ENCODE measurements at places on chromosomes 5 and 9. TPM values are rescaled to one million over a fixed set of nuclear protein-coding genes. Genes with fewer than 3 reads are reported as not detected.

DNA sequence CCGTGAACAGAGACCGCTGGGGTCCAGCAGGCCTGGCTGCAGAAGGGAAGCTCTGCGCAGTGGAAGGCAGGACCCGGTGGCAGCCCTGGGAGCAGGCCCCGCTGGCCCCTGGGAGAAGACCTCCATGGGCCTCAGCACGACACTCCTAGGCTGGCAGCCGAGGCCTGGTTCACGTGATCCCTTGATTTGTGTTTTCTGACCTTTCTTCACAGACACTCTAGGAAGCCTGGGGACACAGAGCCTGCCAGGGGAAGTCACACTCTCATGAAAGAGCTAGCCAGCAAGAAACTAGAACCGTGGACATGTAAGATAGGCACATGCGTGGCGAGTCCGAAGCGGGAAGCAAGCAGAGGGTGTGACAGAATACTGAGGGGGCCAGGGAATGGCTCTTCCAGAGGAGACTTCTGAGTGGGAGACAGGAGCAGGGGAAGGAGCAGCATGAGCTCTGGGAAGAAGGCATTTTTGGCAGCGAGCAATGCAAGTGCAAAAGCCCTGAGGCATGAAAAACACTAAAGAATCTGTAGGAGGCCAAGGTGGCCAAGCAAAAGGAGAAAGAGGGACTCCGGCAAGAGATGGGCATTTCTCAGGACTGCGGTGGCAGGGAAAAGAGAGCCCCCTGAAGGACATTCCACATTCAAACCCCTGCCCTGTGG is 26.6 kb upstream of the IL17B start:
- H3K36me3 ChIP-seq, result no peaks in the 10 kb centered on the region
- H3K27ac ChIP-seq, result no peak overlapping the region
- no peaks in the 10 kb centered on the region for H3K4me1 ChIP-seq
- no peaks in the 10 kb centered on the region for H3K27me3 ChIP-seq

DNA sequence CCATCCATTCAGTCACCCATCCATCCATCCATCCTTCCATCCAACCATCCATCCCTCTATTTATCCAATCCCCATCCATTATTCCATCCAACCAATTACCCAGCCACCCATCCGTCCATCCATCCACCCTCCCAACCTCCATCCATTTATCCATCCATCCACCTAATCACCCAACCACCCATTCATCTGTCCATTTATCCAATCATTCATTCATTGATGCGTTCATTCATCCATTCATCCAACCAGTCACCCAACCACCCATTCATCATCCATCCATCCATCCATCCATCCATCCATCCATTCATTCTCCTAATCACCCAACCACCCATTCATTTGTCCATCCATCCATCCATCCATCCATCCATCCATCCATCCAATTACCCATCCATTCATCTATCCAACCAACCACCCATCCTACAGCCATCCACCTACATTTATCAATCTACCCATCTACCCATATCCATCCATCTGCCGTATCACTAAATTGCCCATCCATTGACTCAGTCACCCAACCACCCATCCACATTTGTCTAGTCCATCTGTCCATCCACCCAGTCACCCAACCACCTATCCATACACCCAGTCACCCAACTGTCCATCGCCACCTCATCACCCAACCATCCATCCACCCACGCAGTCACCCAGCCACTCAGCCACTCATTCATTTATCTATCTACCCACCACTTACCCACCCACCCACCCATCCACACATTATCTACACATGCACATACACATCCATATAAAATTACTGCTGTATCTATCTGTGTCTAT is 165.4 kb downstream of the TRIO start:
- no peak for DNase-seq
- H3K4me3 ChIP-seq, result no peak overlapping the region
- H3K36me3 ChIP-seq, result no peaks in the 10 kb centered on the region
- no peaks in the 10 kb centered on the region for H3K4me1 ChIP-seq
- no peaks in the 10 kb centered on the region for H3K27me3 ChIP-seq

GRCh38 chr5:68137511-68138140 is 77.9 kb upstream of the PIK3R1 start:
- no peaks in the 10 kb centered on the region for H3K27me3 ChIP-seq
- H3K27ac ChIP-seq, result no peak overlapping the region
- H3K4me1 ChIP-seq, result no peaks in the 10 kb centered on the region
- no peak overlapping the region for H3K4me3 ChIP-seq
- no peak for DNase-seq

DNA sequence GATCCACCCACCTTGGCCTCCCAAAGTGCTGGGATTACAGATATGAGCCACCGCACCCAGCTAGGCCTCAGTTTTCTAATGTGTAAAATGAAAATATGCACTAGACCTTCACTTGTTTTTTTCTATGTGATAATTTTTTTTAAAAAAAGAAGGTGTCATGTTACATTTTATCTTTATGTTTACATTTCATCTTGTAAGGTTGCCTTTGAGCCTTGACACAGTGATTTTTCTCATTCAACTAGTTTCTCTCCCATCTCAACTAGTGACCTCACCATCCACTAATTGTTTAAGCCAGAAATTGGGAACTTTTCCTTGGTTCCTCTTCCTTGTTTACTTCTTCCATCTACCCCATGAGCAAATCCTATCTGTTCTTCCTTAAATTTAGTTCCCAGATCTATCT is 21.5 kb downstream of the TMC1 start:
- no peaks in the 10 kb centered on the region for H3K27me3 ChIP-seq
- no peaks in the 10 kb centered on the region for H3K4me1 ChIP-seq
- DNase-seq, result no peak
- H3K27ac ChIP-seq, result no peak overlapping the region

DNA sequence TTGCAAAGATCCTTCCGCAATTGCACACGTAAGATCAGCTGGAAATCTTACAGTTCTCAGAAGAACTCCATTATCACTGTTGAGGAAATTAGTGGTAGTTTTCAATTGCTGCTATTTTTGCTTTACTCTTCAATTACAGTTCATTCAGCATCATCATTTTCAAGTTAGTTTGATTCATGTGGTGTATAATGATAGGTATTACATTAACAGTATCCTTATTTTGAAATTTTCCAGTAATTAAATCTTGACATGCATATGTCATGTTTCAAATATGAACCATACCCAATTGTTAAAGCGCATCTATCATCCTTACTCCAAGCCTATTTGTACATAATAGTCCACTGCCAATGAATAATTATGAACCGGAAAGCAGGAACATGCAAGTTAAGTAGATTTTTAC is 60.3 kb downstream of the NR6A1 start:
- no peaks in the 10 kb centered on the region for H3K36me3 ChIP-seq
- H3K27me3 ChIP-seq, result no peaks in the 10 kb centered on the region
- DNase-seq, result no peak
- no peak overlapping the region for H3K27ac ChIP-seq
- no peaks in the 10 kb centered on the region for H3K4me1 ChIP-seq

DNA sequence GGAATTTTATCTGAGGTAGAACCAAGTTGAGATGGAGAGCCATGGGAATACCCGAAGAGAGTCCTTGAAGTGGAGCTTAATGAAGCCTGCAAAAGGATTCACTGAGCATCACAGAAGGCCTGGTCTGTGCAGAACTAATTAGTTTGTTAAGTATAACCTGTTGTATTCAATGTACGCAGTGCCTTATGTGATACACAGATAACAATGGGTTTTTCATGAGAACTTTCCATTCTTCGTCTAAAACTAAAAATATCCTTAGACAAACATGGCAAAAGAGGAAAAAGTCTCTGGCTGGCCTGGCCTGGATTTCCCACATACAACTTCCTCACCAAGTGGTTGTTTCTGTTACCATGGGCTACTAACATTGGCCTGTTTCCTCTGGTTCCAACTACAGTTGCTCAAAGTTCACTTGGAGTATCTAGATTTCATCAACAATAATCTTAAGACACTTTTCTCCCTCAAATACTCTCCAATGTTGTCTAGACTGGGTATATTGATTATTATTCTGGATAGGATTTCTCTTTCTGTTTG is 237.6 kb upstream of the ZNF462 start:
- no peak for DNase-seq
- H3K27me3 ChIP-seq, result no peaks in the 10 kb centered on the region
- no peaks in the 10 kb centered on the region for H3K36me3 ChIP-seq
- no peaks in the 10 kb centered on the region for H3K4me1 ChIP-seq
- H3K27ac ChIP-seq, result no peak overlapping the region

DNA sequence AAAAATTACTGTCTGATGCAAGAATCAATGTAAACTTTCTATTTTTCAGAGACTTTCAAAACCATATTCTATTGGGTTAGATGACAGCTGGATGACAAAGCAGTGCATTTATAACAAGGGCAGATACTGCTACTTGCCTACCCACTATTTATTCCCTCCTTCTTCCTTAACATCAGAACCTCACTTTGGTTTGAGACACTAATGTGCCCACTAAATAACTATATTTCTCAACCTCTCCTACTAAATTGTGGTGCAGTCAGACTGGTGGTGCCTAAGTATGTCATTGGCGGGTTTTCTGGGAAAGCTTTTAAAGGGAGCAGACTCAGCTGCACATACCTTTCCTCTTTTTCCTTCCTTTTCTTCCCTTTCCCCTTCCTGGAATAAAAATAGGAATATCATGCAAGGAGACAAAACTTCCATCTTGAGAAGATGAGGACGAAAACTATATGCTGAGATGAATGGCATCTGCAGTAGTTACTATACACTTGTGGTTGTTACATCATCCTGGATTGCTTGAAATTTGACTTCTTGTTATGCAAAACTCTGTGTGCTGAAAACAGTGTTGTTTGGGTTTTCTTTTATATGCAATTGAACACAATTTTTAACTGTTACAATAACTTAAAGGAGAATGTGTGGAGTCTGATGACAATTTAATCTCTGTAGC is 43.8 kb downstream of the PRR16 start:
- H3K36me3 ChIP-seq, result no peaks in the 10 kb centered on the region
- DNase-seq, result no peak
- H3K27me3 ChIP-seq, result no peaks in the 10 kb centered on the region
- H3K4me3 ChIP-seq, result no peak overlapping the region
- H3K4me1 ChIP-seq, result no peaks in the 10 kb centered on the region

GRCh38 chr5:76366596-76366995 is 36.5 kb upstream of the IQGAP2 start:
- H3K36me3 ChIP-seq, result no peaks in the 10 kb centered on the region
- no peaks in the 10 kb centered on the region for H3K27me3 ChIP-seq
- H3K4me1 ChIP-seq, result no peaks in the 10 kb centered on the region
- no peak overlapping the region for H3K27ac ChIP-seq
- H3K4me3 ChIP-seq, result no peak overlapping the region

GRCh38 chr5:149675610-149676201 is 54.4 kb upstream of the PPARGC1B start:
- no peaks in the 10 kb centered on the region for H3K36me3 ChIP-seq
- no peak overlapping the region for H3K27ac ChIP-seq
- no peak overlapping the region for H3K4me3 ChIP-seq

DNA sequence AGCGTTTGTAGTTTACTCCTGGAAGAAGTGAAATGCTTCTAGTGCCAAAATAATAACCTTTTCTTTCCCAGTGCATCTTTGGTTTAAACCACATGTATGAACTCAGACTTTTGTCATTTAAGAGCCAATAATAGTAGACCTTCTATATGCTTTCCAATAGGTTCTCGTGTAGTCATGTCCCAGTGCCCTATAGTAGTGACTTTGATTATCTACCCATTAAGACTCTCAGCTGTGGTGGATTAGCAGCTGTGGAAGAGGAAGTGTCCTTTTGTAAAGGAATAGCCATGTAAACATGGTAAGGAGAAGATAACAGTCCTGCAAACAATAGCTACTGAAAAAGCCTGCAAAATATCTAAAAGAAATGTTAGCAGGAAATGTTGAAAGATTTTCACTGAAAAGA is 765.3 kb downstream of the MTRR start:
- DNase-seq, result no peak
- no peak overlapping the region for H3K4me3 ChIP-seq
- no peak overlapping the region for H3K27ac ChIP-seq
- no peaks in the 10 kb centered on the region for H3K4me1 ChIP-seq
- no peaks in the 10 kb centered on the region for H3K27me3 ChIP-seq

DNA sequence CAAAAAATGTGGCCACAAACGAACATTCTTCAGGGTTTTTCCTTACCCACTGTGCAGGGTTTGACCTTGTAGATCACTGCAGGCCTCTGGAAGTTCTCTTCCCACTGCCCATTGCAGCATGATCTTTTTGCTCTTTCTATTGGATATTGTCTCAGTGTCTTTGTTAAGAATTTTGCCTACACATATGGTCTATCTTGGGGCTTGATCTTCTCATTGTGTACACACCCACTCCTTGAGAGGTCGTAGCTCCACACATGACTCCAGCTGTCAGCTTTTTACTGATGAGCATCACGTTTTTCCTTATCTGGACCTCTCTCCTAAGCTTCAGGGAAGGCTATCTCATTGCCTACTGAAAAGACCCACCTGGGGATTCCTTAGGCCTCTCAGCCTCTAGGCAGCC is 3.0 kb upstream of the GLRX start:
- peaks cover 44% of the 10 kb centered on the region for H3K4me1 ChIP-seq
- H3K4me3 ChIP-seq, result no peak overlapping the region
- DNase-seq, result no peak
- H3K27ac ChIP-seq, result peak overlapping the region; percentile 7
- H3K27me3 ChIP-seq, result no peaks in the 10 kb centered on the region

DNA sequence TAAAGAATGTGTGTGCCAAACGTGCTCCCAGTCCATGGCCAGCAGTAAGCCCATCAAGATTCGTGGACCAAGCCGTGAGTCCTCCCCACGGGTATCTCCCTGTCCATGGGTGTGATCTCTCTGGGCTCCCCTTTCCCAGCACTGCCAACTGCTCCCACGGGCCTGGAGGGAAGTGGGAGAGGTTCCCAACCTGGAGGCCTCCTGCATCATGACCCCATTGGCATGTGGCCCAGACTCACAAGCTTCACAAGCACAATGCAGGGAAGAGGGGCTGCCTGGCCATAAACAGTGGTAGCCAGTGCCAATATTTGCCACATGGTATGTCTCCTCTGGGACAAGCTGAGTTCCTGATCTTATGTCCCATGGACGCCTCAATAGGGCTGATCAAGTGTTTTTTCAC is 59.1 kb downstream of the ABLIM3 start:
- H3K27ac ChIP-seq, result no peak overlapping the region
- H3K36me3 ChIP-seq, result no peaks in the 10 kb centered on the region
- H3K27me3 ChIP-seq, result no peaks in the 10 kb centered on the region
- DNase-seq, result no peak

DNA sequence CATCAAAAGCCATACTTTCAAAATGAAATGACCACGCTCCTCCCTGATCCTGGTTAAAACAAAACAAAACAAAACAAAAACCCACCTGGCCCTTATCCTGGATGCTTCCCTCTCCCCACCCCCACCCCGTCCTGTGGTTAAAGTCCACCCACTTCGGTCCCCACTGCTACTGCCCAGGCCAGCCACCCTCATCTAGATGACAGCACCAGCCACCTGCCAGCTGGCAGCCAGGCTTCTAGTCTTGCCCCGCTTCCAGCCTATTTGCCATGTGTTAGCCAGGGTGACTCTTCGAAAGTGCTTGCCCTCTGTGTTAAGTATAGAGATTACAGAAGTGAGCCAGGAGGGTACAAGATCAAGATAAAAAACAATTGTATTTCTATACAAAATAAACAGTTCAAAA is 27.5 kb upstream of the NCS1 start:
- no peak for DNase-seq
- peaks cover 7% of the 10 kb centered on the region for H3K4me1 ChIP-seq
- peaks cover 9% of the 10 kb centered on the region for H3K27me3 ChIP-seq
- H3K4me3 ChIP-seq, result no peak overlapping the region

- no peak overlapping the region for H3K27ac ChIP-seq
- no peak overlapping the region for H3K4me3 ChIP-seq
- H3K4me1 ChIP-seq, result no peaks in the 10 kb centered on the region
- peaks cover 3% of the 10 kb centered on the region for H3K27me3 ChIP-seq
- H3K36me3 ChIP-seq, result no peaks in the 10 kb centered on the region
These were observed 100.6 kb downstream of the LHFPL2 start for GRCh38 chr5:78547731-78548615.

PCDHGB6 gene
- 0.06 TPM for total RNA-seq

HNRNPH1 gene
- 2,404 TPM for total RNA-seq

TAF11L3 gene
- not detected for total RNA-seq

CDC25C gene
- not detected for total RNA-seq
